ENCODE measurements at places on chromosomes 13 and 19.
A peak's percentile ranks its signal among the peaks of the same experiment; 100 is the strongest.

DNA sequence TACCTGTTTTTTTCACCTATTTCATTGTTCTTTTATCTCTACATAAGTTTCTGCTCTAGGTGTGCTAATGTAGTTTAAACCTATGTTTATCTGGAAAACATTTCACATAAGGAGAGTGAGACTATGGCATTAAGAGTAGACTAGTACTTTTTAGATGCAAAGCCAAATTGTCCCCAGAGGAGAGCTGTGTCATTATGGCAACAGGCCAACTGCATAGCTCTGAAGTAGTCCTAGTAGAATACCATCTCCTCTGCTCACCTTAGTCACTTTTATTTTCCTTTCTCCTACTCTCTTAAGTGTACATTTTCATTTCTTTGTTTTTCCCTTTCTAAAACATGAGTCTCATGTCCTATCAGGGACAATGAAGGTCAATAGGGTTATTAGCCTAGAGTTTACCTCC, 123.1 kb downstream of the ITGBL1 start:
- DNase-seq = peak; percentile 27

DNA sequence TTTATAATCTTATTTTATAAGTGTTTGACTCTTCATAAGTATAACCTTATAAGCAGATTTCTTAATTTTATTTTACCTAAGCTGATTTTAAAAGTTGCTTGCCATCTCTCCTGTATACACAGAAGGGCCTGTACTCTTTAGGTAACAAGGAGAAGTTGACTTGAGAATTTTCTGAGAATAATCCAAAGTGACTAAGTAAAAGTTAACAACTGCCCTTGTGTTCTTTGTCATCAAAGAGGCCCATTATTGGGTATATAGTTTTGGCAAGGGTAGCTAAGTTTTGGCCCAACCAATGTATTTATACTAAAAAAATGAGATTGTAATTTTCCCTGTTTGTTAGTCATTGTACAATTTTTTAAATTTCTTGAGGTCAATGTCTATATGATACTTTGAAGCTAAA, 3.2 kb downstream of the LCP1 start:
- DNase-seq = no peak

DNA sequence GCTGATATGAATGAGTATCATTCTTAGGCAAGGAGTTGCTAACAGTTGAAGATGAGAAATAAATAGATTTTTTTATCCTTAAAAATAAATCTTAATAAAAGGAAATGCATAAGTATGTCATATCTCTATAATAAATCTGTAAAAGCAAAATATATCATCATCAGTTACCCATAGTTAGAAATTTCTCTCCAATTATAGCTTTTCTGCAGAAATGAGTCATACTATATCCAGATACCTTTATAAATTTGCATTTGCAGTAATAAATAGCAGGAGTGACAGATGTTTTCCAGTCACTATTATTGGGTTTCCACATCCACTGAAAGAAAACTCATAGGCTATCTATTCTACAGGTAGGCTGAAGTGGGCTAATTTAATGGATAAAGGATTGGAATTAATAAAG, 829.8 kb downstream of the PCDH9 start:
- DNase-seq = no peak

- DNase-seq = no peak
Measured at GRCh38 chr13:36369268-36370107, 23.3 kb upstream of the SPART start.

DNA sequence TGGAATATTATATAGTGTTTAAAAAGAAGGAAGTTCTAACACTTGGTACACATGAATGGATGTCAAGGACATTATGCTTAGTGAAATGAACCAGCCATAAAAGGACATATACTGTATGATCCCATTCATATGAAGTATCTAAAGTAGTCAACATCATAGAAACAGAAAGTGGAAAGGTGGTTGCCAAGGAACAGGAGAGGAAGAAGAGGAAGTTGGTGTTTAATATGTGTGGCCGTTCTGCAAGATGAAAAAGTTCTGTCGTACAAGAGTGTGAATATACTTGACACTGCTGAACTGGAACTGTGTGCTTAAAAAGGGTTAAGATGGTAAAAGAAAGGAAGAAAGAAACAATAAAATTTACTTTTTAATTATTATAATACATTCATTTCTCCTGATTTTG, 33.1 kb upstream of the C1QTNF9 start:
- DNase-seq = no peak

DNA sequence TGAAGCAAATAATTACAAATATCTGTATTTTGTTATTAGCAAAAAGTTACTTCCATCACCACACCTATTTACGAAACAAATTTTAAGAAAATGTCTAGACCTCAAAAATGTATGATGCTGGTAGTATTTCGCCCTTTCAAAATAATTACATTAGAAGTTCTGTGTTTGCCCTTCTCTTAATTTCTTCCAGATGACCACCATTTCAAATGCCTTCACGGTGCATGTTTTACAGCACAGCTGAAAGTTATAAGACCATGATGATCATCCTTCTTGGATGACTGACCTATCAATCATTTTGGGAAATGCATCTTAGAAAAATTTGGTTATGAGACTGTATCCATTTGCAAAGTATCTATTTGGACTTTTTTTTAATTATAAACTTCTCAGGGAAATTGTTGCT, 390.8 kb downstream of the SLITRK6 start:
- no peak for DNase-seq

GRCh38 chr19:5369962-5370367, 29.4 kb upstream of the PTPRS start:
- peak; percentile 57 for DNase-seq

GRCh38 chr19:29268103-29268502, 55.2 kb upstream of the UQCRFS1 start:
- no peak for DNase-seq
